ENCODE measurements at places on chromosomes 3 and 15. TPM values are rescaled to one million over a fixed set of nuclear protein-coding genes. Genes with fewer than 3 reads are reported as not detected.

DNA sequence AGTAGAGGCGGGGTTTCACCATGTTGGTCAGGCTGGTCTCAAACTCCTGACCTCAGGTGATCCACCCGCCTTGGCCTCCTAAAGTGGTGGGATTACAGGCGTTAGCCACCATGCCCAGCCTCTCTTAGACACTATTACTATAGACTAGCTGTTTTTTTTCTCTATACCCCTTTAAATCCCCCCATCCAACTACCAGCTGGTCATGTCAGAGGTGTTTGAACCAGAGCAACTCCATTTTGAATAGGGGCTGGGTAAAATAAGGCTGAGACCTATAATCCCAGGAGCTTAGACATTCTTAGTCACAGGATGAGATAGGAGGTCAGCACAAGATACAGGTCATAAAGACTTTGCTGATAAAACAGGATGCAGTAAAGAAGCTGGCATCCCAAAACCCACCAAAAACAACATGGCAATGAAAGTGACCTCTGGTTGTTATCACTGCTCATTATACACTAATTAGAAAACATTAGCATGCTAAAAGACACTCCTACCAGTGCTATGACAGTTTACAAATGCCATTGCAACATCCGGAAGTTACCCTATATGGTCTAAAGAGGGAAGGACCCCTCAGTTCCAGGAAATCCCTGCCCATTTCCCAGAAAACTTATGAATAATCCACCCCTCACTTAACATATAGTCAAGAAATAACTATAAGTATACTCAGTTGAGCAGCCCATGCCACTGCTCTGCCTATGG is 57.8 kb upstream of the GPD1L start:
- H3K27me3 ChIP-seq: no peaks in the 10 kb centered on the region
- peaks cover 13% of the 10 kb centered on the region for H3K4me1 ChIP-seq
- no peak overlapping the region for H3K27ac ChIP-seq
- no peak for DNase-seq
- H3K4me3 ChIP-seq: no peak overlapping the region

DNA sequence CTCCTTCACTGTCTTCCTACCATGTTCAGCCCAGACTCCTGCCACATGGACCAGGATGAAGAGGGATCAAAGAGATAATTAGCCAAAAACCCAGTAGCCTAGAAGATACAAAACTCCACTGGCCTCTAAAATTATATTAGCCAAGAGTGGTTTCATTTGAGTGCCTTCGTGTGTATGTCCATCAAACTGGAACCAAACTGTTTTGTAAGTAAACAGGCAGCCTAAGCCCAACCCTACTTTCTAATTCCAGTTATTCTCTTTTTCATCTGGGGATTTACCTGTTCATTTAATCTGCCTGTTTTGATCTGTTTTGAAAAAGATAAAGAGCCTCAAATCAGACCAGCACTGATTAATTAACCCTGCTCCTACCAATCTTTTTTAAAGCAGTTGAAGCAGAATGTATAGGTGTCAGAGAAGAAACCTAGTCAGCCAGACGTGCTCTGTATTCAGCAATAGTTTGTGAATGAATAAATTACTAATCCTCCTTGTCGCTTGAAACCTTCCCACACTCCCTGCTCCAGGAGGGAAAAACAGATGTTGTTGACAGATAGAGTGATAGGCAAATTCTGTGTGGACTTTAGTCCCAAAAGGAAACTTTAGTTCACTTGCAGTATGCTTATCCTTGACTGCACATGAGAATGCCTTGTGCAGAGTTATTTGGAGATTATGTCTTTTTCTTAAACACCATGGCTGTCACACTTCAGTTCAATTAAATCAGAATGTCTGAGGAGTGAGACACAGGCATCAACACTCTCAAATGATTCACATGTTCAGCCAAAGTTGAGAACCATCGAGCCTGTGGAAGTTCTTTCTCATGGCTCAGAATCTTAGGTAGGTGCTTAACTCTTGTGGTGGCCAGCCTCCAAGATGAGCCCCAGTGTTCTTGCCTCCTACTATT is 55.5 kb upstream of the ZBED2 start:
- H3K4me3 ChIP-seq: no peak overlapping the region
- no peak for DNase-seq
- H3K4me1 ChIP-seq: peaks cover 18% of the 10 kb centered on the region

GRCh38 chr3:52054661-52055511 is 1.5 kb downstream of the DUSP7 start:
- peak; percentile 62 for DNase-seq
- H3K4me3 ChIP-seq: peak overlapping the region; percentile 92
- peaks cover 19% of the 10 kb centered on the region for H3K4me1 ChIP-seq
- no peaks in the 10 kb centered on the region for H3K36me3 ChIP-seq

Gene ISY1
- 10.0 TPM for total RNA-seq

DNA sequence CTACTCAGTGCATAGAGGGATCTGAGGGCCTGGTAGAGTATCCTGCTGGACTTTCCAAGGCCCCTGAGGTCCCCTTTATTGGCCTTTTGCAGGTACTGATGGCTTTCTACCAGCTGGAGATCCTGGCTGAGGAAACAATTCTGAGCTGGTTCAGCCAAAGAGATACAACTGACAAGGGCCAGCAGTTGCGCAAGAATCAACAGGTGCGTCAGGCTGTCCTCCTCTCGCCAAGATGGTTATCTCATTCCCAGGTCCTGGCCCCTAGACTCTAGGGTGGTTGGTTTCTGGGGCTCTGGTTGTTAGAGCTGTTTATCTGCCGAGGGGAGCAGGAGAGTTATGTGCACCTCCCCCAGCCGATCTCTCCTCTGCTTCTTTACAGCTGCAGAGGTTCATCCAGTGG is 9.3 kb downstream of the EIF2B5 start:
- DNase-seq: no peak
- peaks cover 10% of the 10 kb centered on the region for H3K36me3 ChIP-seq
- no peak overlapping the region for H3K27ac ChIP-seq
- no peak overlapping the region for H3K4me3 ChIP-seq
- no peaks in the 10 kb centered on the region for H3K27me3 ChIP-seq

DNA sequence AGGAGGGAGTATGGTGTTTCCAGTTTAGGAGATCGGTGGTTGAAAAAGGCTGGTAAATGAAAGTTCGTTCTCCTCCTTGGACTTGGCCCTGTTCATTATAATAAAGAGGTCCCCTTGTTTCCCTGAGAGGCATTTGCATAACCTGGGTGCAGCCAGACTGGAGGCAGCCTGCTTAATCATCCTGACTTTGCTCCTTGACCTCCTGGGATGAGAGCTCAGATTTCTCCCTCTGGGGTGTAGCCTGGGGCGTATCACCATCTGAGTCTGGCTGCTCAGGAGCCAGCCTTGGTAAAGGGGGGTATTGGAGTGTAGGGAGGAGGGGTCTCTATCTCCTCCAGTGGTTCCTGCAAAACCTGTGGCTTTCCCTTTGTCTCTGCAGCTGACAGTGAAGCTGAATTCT is 21.3 kb upstream of the ACAD9 start:
- H3K4me3 ChIP-seq: no peak overlapping the region
- no peaks in the 10 kb centered on the region for H3K36me3 ChIP-seq
- H3K27ac ChIP-seq: no peak overlapping the region
- H3K27me3 ChIP-seq: no peaks in the 10 kb centered on the region
- no peaks in the 10 kb centered on the region for H3K4me1 ChIP-seq
- DNase-seq: no peak

Gene POLR2M
- 47.0 TPM for total RNA-seq

DNA sequence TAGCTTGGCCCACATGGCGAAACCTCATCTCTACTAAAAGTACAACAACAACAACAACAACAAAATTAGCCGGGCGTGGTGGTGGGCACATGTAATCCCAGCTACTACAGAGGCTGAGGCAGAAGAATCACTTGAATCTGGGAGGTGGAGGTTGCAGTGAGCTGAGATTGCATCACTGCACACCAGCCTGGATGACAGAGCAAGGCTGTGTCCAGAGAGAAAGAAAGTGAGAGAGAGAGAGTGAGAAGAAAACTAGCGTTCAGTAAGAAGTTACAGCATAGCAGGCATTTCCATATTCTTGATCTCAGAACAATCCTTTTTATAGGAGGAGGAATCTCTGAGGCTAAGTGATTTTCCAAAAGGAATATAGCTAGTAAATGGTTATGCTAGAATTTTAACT is 1076.1 kb downstream of the AGBL1 start:
- no peak overlapping the region for H3K4me3 ChIP-seq
- no peaks in the 10 kb centered on the region for H3K4me1 ChIP-seq
- H3K36me3 ChIP-seq: no peaks in the 10 kb centered on the region
- no peaks in the 10 kb centered on the region for H3K27me3 ChIP-seq

DNA sequence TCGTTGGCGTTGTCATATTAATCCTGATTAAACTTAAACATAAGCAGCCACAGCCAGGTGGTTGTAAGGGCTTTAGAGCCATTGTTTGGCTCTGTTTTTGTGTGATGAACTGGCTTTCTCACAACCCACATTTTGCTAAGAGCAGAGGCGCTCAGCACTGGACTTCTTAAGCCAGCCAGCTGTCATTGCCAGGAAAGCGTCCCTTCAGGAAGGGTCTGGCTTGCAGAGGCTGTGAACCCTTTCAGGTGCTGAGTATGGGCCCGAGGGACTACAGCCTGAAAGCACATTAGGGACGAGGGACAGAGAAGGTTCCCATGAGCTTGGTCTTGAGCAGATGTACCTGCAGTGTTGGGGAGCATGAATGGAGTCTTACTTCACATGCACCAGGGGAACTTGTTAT is 112.3 kb downstream of the CHCHD6 start:
- H3K27me3 ChIP-seq: no peaks in the 10 kb centered on the region
- H3K36me3 ChIP-seq: no peaks in the 10 kb centered on the region
- peaks cover 33% of the 10 kb centered on the region for H3K4me1 ChIP-seq
- H3K27ac ChIP-seq: no peak overlapping the region
- DNase-seq: peak; percentile 17
- no peak overlapping the region for H3K4me3 ChIP-seq

- 0 out of 2 replicates have a peak, but pooled peaks cover 4% of the 10 kb centered on the region for H3K36me3 ChIP-seq
- no peak overlapping the region for H3K4me3 ChIP-seq
- no peaks in the 10 kb centered on the region for H3K4me1 ChIP-seq
- no peak overlapping the region for H3K27ac ChIP-seq
- DNase-seq: no peak
These were observed 238.5 kb downstream of the WDR72 start for GRCh38 chr15:53520996-53521395.

- H3K4me3 ChIP-seq: no peak overlapping the region
- no peak overlapping the region for H3K27ac ChIP-seq
- H3K27me3 ChIP-seq: no peaks in the 10 kb centered on the region
- H3K4me1 ChIP-seq: no peaks in the 10 kb centered on the region
- H3K36me3 ChIP-seq: no peaks in the 10 kb centered on the region
These were observed 22.6 kb downstream of the CLDN18 start for GRCh38 chr3:138032567-138032966.

DNA sequence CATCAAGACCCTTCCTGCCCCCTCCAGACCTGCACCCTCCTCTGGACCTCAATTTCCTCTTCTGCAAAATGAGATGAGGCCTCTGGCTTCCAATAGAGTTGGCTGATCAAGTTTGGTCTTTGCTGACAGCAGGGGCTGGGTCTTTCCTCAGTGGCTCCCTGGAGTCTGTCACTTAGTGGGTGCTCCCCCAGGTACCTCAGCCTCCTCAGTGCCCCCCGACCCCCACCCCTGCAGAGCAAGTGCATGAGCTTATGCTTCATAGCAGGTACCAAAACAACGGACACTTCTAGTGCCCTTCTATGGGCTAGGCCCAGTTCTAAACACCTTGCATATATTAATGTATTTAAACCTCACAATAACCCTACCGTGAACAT is 6.9 kb upstream of the PLXND1 start:
- no peak overlapping the region for H3K4me3 ChIP-seq
- peaks cover 18% of the 10 kb centered on the region for H3K4me1 ChIP-seq
- no peak for DNase-seq

All from GM23338 (cell line).